ENCODE measurements at places on chromosomes 7 and 10.

DNA sequence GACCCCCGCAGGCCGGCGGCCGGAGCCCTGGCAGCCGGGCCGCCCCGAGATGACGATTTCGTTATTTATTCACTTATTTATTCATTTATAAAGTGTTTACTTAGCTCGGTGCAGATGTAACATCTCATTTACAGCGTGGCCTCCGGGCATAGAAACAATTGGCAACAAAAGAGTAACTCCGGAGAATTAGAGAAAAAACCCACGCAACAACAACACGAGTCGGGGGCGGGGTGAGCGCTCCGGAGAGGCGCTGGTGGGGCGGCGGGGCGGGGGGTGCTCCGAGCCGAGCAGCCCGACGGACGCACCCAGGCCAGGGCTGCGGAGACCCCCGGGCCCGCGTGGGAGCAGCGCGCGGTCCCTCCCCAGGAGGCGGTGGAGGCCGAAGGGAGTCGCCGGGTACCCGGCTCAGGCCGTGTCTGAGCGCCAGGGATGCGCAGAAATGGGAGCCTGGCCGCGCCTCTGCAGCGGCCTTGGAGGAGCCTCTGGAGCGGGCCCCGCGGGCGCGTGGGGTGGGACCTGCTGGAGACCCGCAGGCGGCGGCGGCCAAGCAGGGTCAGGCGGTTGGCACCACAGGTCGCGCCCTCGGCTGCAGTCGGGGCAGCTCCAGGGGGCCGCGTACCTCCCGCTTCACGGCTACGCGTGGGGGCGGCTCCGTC is 14.3 kb downstream of the UNCX start:
- DNase-seq = no peak

GRCh38 chr10:88918191-88918905 is 34.2 kb downstream of the ACTA2 start:
- no peak for DNase-seq

DNA sequence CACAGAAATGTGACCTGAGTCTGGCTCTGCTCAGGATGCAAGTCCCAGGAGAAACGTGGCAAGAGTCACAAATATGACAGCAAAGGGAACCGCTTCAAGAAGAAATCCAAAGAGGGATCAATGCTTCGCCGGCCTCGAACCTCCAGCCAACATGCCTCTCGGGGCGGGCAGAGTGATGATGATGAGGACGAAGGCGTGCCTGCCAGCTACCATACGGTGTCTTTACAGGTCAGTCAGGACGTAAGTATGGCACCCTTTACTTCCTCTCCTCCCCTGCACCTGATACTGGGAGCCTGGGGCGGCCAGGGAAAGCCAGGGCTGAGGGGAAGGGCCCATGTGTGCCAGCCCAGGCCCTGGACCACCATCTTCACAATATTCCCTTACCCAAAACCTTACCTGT is 18.6 kb upstream of the NFKB2 start:
- DNase-seq = no peak

DNA sequence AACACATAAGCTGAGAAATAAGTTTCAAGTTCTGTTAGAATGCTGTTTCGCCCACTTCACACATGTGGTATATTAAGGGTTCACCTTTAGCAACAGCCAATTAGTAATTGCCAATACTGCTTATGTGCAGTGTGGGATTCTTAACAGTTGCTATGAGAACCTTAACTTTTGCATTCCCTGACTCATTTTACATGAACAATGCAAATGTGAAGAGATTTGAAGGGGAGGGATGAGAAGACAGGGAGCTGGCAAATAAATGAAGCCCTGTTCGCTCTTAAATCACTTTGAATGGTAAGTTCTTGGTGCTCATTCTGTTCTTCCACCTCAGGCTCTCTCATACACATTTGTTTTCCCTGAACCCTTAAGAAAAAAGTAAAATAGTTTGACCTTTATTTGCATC is 82.3 kb downstream of the LRRC4 start:
- DNase-seq = no peak

DNA sequence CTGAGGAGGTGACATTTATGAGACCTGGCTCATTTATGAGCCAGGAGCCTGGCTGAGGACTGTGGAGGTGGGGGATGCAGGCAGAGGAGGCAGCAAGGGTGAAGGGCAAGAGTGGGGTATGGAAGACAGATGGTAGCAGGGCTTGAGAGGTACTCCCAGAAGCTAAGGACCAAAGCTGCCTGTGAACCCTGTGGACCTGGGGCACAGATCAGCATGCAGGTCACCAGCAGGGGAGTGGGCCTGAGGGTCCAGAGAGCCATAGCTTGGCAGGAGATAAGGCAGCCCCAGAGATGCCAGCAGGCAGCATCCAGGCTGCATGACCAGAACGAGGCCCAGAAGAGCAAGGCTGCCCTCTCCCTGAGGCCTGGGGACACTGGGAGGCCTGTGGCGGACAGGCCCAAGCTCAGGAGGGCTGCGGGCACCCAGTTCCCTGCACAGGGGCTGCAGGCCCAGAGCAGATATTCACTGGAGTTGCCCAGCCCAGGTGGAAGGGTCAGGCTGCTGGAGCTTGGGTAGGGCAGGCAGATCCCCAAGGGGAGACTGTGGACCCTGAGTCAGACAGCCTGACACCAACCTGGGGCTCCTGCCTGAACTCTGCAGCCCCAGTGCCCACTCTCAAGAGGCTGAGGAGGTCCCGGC is 3.4 kb downstream of the GPR15LG start:
- DNase-seq = no peak

- no peak for DNase-seq
These were observed 22.9 kb upstream of the NANOS1 start for GRCh38 chr10:119006451-119007210.

DNA sequence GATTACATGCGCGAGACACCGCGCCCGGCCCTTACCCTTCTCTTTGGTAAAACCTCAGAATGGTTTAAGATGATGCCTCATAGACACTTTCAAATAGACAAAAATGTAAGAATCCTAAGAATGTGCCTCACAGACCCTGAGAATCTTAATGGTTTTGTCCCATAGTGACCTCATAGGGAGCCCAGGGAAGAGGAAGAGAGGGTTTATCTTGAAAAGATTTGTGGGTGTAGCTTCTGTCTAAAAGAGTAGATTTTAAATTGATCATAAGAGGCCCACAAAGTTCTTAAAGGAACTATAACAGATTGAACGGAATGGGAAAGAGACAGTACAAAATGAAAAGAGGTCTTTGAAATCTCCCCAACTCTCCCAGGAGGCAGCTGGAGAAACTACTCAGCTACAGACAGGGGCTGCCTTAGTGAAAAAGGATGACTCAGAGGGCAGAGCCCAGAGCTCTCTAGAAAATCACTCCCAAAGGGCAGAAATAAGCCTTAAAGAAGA is 220.6 kb downstream of the ADRA2A start:
- no peak for DNase-seq

DNA sequence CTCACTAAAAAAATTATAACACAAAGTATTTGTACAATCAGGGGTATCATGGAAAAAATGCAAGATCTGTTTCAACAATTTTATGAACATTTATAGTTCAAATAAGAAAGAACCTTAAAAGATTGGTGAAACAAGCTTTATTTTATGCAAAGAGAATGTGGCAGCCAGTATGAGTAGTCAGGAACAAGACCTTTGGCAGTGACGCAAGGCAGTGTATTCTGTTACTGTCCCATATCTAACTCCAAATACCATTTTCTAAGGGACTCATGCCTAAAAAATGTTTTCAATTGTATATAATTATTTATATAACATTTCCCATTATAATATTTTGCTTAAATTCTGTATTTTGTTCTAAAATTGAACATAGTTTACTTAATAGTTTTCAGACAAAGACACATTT is 19.1 kb upstream of the FAM53B start:
- no peak for DNase-seq

DNA sequence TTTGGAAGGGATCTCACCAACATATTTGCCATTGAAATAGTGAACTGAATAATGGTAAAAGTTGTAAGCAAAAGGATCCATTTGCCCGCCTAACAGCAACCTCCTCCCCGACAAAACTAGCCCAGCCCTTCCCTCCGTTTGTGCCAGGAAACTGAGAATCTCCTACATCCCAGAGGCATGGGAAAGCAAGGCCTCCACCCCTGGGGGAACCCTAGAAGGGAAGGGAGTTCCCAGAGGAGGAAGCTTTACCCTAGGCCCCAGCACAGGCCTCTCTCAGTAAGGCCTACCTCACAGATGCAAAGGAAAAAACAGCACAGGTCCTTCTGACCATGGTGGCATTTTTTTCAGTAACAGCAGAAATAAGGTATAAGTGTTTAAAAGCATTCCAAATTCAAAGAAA is 229.7 kb downstream of the ELMO1 start:
- DNase-seq = no peak

- DNase-seq = no peak
These were observed 438.9 kb downstream of the ADRA2A start for GRCh38 chr10:111515706-111516105.

GRCh38 chr7:46854958-46855473 is 726.9 kb downstream of the TNS3 start:
- no peak for DNase-seq

GRCh38 chr10:102550636-102551210 is 47.0 kb downstream of the SUFU start:
- DNase-seq = no peak

DNA sequence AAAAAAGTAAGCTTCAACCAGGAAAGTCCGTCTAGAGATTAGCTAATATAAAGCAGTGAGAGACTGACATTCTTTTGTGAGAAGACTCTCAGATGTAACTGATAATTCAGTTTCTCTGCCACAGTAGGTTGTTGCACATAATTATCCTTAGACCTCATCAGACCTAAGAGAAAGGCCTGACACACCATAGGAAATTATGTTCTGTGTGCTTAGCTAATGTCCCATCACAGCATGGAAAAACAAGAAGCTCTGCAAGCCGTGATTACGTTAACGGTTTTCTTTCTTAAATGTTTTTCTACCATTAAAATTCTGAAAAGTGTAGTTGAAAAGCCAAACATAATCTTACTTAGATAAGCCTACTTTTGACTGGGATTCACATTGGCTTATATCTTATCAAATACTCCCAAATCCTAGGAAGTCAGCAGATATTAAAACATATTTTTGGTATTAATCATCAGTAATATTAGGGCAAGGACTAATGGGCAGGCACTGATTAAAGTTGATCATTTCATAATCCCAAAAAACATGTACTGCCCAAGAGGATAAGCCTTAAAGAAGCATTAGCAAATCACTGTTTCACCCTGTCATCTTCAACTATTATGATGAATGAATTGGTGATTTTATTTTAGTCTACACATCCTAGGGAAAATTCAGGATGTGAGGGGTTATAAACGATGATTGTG is 5.2 kb downstream of the CSTF2T start:
- DNase-seq = no peak

DNA sequence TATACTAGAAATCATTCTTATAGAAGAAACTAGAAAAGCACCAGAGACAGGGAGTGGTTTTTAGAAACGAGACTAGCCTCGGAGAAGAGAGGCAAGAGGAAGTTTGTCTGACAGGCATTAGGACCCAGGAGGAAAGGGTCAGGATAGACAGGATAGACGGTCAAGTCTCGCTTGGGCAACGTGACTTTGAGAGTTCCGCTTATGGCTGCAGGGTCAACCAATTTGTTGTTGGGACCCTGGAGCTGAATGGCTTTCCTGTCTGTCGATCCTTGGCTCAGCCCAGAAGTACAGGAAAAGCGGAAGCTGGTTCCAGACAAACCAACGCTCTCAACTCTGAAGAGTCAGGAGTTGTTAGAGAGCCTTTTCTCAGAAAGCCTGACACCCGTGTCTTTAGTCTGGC is 191.2 kb downstream of the FZD1 start:
- DNase-seq = peak; percentile 10

- no peak for DNase-seq
These were observed 61.7 kb downstream of the PALD1 start for GRCh38 chr10:70540089-70540788.

DNA sequence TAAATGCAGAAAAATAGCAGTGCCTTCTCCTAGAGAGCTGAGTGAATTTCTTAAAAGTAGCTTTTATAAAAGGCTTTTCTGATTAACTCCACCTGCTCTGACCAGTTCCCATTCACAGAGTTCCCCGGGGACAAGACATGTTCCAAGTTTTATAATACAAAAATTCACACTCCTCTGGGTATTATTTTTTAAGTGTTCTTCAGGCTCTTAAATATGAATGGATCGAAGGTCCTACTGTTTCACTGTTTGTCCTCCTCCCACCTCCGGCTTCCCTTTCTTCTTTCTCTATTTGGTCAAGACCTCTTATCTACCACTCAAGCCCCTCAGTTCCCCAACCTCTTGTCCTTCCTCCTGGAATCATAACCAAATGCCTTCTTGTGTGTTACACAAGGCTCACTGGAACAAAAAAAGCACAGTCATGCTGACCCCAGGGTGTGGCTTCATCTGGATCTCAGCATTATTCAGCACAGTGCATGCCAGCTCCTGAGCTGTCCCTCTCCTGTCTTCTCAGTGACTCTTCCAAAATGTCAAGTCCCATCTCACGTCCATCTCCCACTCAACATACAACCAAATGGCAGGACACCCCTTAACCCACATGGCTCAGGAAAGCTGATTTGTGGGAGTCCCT is 222.4 kb downstream of the SORCS1 start:
- DNase-seq = no peak
